ENCODE measurements at places on chromosomes 6 and 20.

GRCh38 chr6:16698997-16699868, 62.0 kb downstream of the ATXN1 start:
- DNase-seq: no peak

GRCh38 chr6:30329331-30329730, 2.6 kb downstream of the TRIM39 start:
- DNase-seq: no peak

GRCh38 chr6:121055572-121056163, 278.6 kb downstream of the TBC1D32 start:
- peak; percentile 45 for DNase-seq

DNA sequence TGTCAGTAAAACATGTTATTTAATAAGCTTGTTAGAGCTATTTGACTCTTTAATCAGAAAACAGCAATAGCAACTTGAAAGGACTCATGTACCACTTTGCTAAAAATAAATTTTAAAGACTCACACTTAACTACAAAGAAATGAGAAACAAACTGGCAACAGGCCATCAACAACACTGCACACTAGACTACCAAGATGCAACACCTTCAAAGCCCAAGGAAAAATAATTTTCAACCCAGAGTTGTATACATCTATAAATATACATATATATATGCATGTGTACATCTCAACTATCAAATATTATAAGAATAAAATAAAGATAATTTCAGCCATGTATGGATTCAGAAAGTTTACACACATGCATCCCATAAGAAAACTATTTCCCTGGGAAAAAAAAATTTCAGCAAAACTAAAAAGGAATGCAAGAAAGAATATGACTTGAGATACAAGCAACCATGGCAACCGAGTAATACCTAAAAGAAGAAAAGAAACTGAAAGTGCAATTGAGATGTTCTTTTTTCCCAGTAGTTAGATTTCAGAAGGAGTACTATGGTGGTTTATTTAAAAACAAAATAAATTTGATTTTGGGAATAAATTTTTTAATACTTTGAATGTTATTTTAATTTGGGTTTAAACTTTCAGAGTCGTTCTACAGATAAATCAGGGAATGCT, 303.8 kb downstream of the UBE3D start:
- no peak for DNase-seq

- no peak for DNase-seq
Observed at GRCh38 chr6:138099832-138100231, 7.4 kb downstream of the PERP start.

- DNase-seq: no peak
Observed at GRCh38 chr6:146860583-146860982, 261.8 kb downstream of the ADGB start.

DNA sequence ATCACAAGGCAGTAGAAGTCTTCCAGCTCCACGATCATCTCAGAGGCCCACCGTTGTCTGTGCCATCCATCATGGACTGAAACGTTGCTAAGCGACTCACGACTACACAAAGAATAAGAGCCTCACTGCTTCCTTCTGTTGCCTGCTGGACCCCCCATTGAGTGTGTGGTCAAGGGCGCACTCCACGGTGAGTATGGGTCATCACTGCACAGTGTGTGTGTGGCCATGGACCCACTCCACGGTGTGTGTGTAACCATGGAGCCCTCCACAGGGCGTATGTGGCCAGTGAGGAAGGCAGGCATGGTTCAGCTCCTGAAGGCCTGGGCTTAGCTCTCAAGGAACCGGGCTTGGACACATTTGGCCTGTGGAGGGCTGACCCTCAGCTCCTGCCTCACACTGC, 123.4 kb upstream of the AFDN start:
- no peak for DNase-seq

DNA sequence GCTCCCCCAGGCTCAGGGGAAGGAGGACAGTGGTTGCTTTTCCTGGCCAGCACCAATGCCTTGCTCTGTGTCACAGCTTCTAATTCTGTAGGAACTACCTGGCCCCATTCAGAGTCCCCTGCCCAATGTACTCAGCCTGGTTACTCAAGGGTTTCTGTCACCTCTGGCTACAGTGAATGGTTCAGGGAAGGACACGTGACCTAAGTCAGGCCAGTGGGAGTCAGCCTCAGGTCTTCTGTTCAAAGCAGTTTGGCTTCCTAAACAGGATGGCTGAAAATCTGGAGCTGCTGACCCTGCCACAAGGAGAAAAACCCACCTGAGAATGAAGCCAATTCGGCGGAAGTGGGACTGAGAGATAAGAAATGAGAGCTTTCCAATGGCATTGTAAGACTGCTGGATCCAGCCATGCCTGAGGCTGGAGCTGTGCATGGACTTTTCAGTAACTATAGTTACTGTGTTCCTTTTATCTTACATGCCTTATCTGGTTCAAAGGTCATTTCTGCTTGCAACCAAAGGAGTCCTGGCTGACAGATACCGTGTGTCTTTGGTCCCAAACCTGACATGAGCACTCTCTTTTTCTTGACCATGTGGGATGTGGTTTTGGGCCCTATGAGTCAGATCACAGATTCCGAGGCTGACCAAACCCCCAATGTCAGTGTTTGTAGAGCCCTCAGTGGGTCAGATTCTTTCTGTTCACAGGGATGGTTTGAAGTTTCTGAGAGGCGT, 104.3 kb downstream of the SULF2 start:
- DNase-seq: no peak

GRCh38 chr6:95133578-95133977, 443.8 kb upstream of the MANEA start:
- no peak for DNase-seq

GRCh38 chr6:80550281-80550680, 443.8 kb downstream of the BCKDHB start:
- no peak for DNase-seq

DNA sequence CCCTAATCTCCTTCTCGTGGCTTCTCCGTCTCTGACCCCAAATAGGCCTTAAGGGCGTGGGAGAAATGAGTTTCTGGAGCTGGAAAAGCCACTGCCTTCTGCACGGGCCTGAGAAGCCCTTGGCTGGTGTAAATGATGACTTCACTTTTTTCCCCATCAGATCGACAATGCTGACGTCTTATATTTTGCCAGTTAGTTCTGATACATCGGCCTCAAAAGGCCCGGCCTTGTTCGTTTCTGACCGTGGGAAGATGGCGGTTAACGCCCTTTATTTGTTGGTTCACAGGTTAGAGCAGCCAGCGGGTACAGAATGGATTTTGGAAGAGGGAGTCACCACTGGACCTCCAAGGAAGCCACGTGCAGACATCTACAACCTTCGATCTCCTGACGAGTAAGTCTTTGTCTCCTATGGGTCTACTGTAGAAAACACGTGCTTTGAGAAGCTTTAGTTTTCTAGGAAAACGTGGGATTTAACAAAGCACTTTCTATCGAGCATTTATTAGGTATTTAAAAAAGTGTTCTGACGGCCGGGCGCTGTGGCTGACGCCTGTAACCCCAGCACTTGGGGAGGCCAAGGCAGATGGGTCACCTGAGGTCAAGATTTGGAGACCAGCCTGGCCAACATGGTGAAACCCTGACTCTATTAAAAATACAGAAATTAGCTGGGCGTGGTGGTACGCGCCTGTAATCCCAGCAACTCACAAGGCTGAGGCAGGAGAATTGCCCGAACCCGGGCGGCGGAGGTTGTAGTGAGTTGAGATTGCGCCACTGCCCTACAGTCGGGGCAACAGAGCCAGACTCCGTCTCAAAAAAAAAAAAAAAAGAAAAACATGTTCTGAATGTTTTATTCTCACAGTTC, 1.2 kb upstream of the ZNFX1 start:
- DNase-seq: peak; percentile 52

- no peak for DNase-seq
Observed at GRCh38 chr20:63519668-63520503, 679 bp upstream of the PPDPF start.

DNA sequence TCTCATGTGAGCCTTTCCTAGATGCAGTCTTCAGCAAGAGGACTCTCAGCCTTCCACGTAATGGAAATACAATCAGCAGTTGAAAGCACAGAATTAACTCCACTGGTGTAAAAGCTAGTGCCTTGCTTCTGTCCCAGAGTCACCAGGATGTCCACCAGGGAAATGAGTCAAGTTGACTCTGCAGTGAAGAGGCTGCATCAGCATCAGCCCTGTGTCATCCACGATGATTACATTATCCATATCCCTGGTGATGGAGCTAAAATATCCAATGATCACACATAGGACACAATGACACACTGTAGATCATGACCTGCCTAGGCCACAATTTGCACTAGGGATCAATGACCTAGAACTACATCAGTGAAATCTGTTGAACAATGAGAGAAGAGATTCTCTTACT, 262.4 kb downstream of the ERMARD start:
- DNase-seq: no peak

DNA sequence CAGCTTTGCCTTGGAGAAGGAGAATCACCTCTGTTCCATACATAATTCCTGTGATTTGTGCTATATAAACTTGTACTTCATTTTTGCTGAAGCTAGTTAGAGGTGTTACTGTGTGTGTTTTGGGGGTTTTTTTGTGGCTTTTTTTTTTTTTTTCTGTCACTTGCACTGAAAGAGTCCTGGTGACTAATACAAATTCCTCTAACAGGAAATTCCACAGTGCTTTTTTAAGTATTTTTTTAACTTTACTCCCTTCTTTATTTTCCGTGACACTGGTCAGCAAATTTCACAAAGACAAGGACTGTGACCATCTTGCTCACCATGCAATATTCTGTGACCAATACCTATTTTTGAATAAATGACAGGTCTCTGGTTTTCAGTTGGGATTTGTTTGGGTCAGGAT, 110.5 kb downstream of the ISM1 start:
- no peak for DNase-seq

GRCh38 chr6:158770533-158771330, 48.4 kb downstream of the EZR start:
- no peak for DNase-seq

- no peak for DNase-seq
Observed at GRCh38 chr6:152941746-152942145, 41.1 kb downstream of the FBXO5 start.

DNA sequence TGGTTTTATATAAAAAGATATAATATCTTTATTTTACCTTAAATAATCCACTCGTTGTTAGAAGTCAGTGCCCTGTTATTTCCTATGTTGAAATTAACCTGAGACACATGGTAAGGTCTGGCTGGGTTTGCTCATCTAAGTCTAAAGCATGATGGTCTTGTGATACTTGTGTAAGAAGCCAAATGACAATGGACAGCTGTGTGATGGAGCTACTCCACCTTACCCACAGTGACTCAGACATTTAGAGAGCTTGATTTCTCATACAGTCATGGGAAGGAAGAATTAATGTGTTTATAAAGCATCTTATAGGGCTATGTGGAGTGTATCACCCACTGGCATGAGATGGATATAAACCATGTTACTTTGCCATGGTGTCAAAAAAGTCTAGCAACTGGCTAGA, 11.7 kb downstream of the CTCFL start:
- DNase-seq: no peak

DNA sequence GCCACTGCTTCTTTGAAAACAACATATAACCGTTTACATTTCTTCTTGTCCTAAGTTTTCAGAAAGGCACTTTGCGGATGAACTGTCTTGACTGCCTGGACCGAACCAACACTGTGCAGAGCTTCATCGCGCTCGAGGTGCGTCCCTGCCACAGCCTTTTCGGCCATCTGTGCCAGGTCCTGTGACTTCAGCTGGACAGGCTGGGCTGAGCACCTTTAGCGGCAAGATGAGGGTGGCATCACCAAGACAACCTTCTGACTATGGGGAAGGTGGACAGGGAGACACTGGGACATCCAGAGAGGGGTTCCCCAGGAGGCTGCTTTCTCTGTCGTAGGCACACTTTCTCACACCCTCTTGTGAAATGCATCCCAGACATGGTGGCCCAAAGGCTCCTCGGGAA, 82.1 kb downstream of the SYNJ2 start:
- DNase-seq: no peak

- DNase-seq: no peak
Observed at GRCh38 chr6:133892813-133893691, 4.1 kb downstream of the TCF21 start.

DNA sequence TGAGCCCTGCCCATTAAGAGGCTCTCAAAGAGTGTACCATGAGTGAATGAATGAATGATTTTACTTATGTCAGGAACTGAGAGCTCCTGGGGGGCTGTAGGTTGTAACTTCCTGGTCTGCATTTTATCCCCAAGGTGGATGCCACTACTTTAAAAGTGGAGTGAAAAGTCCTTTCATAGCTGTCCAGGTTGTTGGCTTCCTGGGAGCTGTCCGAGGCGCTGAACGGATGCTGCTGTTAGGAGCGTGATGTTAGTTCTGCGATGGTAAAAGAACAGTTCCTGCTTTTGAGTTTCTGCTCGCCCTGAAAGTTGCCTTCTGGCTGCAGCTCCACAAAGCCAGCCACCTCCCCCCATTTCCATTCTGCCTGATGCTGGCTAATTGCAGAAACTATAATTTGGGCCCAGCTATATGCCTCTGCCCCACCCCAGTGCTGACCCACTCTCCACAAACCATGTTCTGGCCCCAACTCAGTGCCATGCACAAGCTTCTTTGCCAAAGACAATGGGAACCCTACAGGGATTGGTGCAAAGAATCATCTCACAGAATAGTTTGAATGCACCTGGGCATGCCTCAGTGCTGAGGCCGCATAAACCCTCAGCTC, 330.9 kb upstream of the CDH4 start:
- DNase-seq: no peak

DNA sequence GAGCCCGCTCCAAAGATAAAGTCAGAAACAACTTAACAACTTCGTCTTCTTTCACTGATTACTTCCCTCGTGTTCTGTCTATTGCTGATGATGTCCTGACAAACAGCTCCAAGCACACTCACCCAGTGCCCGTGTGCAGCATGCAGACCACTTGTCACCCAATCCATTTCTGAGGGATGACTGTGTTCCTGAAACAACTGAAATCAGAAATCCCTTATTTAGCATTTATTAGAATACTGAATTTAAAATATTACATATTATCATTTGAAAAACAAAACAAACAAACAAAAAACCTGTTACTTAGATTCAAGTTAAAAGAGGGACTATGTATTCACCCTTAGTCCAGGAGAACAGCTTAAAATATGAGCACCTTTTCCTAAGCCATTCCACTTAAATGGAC, 223.7 kb upstream of the QKI start:
- DNase-seq: no peak

DNA sequence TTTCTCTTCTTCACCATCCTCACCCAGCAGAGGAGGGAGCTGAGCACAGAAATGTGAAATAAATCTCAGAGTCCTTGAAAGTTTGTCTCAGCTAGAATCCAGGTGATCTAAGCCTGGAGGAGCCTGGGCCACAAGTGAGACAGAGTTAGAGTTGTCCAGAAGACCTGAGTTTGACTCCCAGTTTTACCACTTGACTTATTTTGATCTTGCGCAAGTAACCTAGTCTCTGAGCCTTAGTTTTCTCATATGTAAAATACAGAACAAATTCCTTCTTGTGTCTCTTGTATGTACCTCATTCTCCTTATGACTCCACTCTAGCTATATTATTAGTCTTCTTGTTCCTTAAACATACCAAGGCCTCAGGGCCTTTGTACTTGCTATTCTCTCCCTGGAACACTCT, 36.7 kb downstream of the RALY start:
- no peak for DNase-seq

DNA sequence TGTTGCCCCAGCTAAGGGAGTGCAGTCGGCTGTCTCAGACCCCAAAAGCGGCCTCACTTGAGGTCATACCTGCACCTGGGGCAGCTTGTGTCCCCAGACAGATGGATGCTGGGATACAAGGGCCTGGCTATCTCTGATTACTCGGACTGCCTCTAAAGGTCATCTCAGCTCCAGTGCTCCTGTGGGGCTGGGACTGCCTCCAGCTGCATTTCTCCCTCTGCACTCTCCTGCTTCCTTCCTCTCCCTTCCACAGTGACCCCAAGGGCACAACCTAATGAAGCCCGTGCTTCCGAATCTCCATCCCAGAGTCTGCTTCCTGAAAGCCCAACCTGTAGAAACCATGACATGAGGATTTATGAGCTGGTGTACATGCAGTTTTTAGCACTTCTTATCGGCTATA, 22.8 kb upstream of the OCSTAMP start:
- no peak for DNase-seq

All from NCI-H774 (cell line).